ENCODE measurements at places on chromosomes 12 and 14. TPM values are rescaled to one million over a fixed set of nuclear protein-coding genes. Genes with fewer than 3 reads are reported as not detected.
A peak's percentile ranks its signal among the peaks of the same experiment; 100 is the strongest.

Gene TAS2R8
- 0.48 TPM for total RNA-seq

Gene CACNA1C
- 2.6 TPM for total RNA-seq

Gene GARIN6
- total RNA-seq: not detected

Gene RAD51AP1
- total RNA-seq: 5.4 TPM

Gene AKAP6
- total RNA-seq: 1.1 TPM

Gene KRT80
- 9.8 TPM for total RNA-seq

Gene MFAP5
- total RNA-seq: 42.0 TPM

Gene CISTR
- not detected for total RNA-seq

DNA sequence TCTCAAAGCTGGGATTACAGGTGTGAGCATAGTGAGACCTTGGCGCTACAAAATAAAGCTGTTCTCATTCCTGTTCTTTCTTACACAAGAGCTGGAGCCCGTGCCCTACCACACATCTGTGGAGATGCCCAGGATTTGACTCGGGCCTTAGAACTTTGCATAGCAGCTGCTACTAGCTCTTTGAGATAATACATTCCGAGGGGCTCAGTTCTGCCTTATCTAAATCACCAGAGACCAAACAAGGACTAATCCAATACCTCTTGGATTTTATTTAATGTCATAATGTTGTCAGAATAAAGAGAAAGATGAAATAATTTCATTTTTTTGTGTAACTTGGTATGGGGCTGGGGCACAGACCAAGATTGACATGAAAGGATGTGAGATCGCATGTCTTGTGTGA lies 7.6 kb downstream of the PNP start:
- no peaks in the 10 kb centered on the region for H3K27me3 ChIP-seq
- no peaks in the 10 kb centered on the region for H3K36me3 ChIP-seq
- no peak for DNase-seq
- no peaks in the 10 kb centered on the region for H3K4me1 ChIP-seq
- peak overlapping the region; percentile 45 for H3K27ac ChIP-seq
- no peak overlapping the region for H3K4me3 ChIP-seq

DNA sequence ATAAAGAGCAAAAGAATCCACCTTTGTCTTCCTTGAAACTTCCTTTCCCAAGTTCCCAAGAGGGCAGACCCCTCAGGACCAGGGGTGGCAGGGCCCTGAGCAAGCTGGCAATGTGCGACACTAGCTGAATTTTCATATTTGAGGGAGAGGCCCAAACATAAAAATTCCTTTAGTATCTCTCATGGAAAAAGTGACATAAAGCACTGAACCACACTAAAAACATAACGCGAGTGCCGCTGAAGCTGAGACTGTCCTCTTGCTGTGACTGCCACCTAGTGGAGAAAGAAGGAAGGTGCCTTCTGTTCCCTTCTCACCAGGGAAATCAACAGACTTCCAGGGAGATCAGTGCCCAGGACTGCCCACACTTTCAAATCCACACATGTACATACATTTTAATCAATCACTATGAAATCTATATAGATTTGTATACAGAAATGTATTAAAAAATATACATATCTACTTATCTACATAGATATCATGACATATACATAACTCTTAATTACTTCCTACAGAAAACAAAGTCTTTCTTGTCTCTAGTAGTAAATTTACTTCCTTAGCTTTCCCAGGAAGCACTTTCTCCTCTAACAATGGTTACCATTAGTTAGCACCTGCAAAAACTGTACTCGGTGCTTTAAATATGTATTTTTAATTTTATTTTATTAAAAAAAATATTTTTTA lies 53.8 kb downstream of the SSH1 start:
- H3K4me3 ChIP-seq: no peak overlapping the region
- DNase-seq: no peak
- H3K4me1 ChIP-seq: no peaks in the 10 kb centered on the region
- H3K27me3 ChIP-seq: no peaks in the 10 kb centered on the region
- H3K36me3 ChIP-seq: no peaks in the 10 kb centered on the region

GRCh38 chr12:123499332-123499731 lies 34.2 kb downstream of the RILPL1 start:
- no peaks in the 10 kb centered on the region for H3K4me1 ChIP-seq
- DNase-seq: no peak
- H3K27ac ChIP-seq: no peak overlapping the region
- H3K36me3 ChIP-seq: no peaks in the 10 kb centered on the region
- no peaks in the 10 kb centered on the region for H3K27me3 ChIP-seq
- no peak overlapping the region for H3K4me3 ChIP-seq

GRCh38 chr12:106193394-106194215 lies 54.2 kb downstream of the CKAP4 start:
- H3K27ac ChIP-seq: peak overlapping the region; percentile 35
- no peaks in the 10 kb centered on the region for H3K4me1 ChIP-seq
- DNase-seq: no peak

- no peaks in the 10 kb centered on the region for H3K36me3 ChIP-seq
- H3K4me1 ChIP-seq: no peaks in the 10 kb centered on the region
- H3K27me3 ChIP-seq: no peaks in the 10 kb centered on the region
- no peak overlapping the region for H3K4me3 ChIP-seq
- no peak for DNase-seq
Measured at GRCh38 chr14:105146181-105146975, 22.2 kb downstream of the JAG2 start.

DNA sequence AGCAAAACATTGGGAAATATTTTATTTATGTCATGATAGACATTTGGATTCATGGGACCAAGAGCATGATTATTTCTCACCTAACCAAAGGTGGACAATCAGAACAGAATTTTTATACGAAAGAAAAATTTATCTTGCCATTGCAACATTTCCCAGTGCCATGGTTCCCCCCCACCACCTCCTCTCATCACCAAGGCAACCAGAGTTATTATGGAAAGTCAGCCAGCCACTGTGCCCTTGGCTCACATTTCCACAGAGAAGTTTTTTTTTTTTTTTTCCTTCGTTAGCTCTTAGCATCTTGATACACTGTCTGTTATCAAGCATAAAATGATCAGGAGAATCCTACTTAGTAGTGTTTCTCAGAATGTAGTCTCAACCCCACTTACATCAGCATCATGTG lies 176.4 kb upstream of the TMTC1 start:
- no peak overlapping the region for H3K4me3 ChIP-seq
- H3K27ac ChIP-seq: no peak overlapping the region
- no peaks in the 10 kb centered on the region for H3K27me3 ChIP-seq
- DNase-seq: no peak

DNA sequence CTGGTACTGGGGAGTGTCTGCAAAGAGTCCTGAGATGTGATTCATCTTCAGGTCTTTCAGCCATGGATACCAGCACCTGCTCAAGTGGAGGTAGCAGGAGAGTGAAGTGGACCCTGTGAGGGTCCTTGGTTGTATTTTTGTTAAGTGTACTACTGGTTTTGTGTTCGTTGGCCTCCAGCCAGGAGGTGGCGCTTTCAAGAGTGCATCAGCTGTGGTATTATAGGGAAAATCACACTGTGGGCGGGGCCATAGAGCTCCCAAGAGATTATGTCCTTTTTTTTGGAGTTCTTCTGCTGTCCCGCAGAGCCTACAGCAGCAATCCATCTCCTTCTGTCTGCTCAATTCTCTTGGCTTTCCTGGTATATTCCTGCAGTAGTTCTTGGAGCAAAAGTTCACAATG lies 66.8 kb downstream of the SPATA7 start:
- H3K4me1 ChIP-seq: no peaks in the 10 kb centered on the region
- H3K27me3 ChIP-seq: no peaks in the 10 kb centered on the region
- H3K36me3 ChIP-seq: no peaks in the 10 kb centered on the region
- no peak for DNase-seq
- H3K27ac ChIP-seq: no peak overlapping the region

DNA sequence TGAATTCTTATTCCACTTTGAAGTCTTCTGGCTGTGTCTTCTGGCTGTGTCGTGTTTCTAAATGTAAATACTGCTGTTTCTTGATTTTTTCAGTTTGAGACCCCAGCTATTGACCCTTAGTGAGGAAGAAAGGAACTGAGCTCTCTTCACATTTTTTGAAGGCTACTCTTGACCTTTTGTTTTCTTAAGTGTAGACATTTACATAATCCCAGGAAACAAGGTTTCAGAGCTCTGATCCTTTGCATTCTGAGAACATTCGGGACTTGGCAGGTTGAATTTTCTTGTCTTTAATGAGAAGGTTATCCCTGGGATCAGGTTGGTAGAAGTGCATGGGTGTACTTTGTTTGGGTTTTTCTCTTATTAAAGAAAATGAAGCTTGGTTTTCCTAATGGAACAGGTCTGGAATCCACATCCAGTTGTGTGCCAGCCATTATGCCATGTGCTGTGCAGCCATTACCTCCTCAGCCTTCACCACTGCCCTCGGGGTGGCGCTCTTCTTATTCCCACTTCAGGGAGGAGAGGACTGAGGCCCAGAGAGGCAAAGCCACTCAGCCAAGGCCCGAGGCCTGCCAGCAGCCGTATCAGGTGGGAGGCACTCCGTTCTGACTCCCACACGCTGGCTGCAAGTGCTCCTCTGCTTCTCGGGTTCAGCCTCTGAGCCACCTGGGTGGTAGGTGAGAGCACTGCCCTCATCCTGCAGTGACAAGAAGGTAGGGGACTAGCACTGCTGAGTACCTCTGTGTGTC lies 120.9 kb downstream of the BEGAIN start:
- DNase-seq: no peak
- no peaks in the 10 kb centered on the region for H3K27me3 ChIP-seq
- H3K4me3 ChIP-seq: no peak overlapping the region
- no peak overlapping the region for H3K27ac ChIP-seq

- no peaks in the 10 kb centered on the region for H3K36me3 ChIP-seq
- H3K27me3 ChIP-seq: no peaks in the 10 kb centered on the region
- no peak overlapping the region for H3K27ac ChIP-seq
- no peaks in the 10 kb centered on the region for H3K4me1 ChIP-seq
- H3K4me3 ChIP-seq: no peak overlapping the region
- no peak for DNase-seq
Measured at GRCh38 chr14:33812181-33812580, 138.7 kb downstream of the EGLN3 start.

DNA sequence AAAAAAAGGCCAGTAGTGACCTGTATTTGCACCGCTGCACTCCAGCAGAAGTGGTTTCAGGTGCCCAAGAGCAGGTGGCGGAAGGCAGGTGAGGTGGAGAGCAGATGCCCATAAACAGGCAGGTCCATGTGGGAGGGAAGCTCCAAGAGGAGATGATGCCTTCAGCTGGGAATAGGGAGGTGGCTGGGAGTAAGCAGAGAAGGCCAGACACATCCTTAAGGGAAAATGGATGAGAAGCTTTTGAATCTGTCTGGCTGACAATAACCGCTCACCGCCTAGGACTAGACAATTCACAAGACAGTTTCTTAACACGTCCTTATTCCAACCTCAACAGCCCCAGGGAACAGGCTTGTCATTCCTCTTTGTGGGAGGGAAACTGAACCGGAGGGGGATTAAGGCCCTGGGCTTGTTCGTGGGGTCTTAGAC lies 43.9 kb upstream of the PLEKHG6 start:
- H3K27ac ChIP-seq: peak overlapping the region; percentile 71
- peak; percentile 48 for DNase-seq
- H3K4me3 ChIP-seq: no peak overlapping the region
- H3K36me3 ChIP-seq: no peaks in the 10 kb centered on the region
- no peaks in the 10 kb centered on the region for H3K27me3 ChIP-seq

DNA sequence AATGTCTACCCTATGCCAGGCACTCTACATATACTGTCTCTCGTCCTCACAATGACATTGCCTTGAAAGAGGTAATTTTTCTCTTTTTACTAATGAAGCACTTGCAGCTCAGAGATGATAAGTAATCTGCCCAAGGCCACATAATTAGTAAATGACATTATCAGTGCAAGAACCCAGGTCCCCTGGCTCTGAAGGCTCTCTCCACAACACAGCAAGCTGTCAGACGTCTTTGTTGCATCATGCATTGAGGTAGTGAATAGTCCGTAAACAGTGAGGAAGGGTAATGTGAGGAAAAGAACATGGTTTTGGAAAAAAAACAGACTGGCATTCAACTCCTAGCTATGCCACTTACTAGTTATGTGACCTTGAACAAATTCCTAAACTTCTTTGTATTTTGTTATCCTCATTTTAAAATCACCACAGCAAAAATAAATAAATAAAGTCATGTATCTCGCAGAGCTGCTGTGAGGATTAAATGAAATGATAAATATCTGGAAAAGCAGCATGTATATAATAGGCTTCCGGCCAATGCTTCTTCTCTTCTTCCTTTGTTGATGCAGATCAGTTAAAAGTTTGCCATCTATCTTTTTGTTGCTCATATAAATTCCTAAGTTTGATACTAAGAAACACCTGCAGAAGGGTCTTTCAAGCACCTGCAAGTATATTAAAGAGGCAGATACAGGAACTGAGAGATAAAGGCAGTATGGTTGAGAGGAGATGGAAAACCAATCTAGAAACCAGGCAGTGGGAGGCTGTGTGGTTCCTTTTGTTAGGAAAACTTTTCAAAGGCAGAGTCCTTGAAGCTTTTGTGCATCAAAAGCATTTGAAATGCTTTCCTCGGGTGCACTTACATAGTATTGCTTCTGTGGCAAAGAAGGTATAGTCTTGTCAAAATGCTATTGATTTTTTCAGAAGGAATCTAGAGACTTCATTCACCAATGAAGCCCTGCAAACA lies 82.8 kb downstream of the BTG1 start:
- no peaks in the 10 kb centered on the region for H3K4me1 ChIP-seq
- no peaks in the 10 kb centered on the region for H3K36me3 ChIP-seq
- no peaks in the 10 kb centered on the region for H3K27me3 ChIP-seq
- H3K4me3 ChIP-seq: no peak overlapping the region
- no peak for DNase-seq

- no peak overlapping the region for H3K4me3 ChIP-seq
- no peaks in the 10 kb centered on the region for H3K4me1 ChIP-seq
- no peak overlapping the region for H3K27ac ChIP-seq
- no peaks in the 10 kb centered on the region for H3K27me3 ChIP-seq
- DNase-seq: no peak
- H3K36me3 ChIP-seq: no peaks in the 10 kb centered on the region
Measured at GRCh38 chr14:65472189-65472588, 59.7 kb downstream of the FUT8 start.

GRCh38 chr12:101616027-101616494 lies 21.3 kb downstream of the MYBPC1 start:
- peak overlapping the region; percentile 66 for H3K27ac ChIP-seq
- H3K4me3 ChIP-seq: peak overlapping the region; percentile 17
- no peaks in the 10 kb centered on the region for H3K36me3 ChIP-seq
- DNase-seq: no peak
- H3K27me3 ChIP-seq: no peaks in the 10 kb centered on the region
- peaks cover 7% of the 10 kb centered on the region for H3K4me1 ChIP-seq

DNA sequence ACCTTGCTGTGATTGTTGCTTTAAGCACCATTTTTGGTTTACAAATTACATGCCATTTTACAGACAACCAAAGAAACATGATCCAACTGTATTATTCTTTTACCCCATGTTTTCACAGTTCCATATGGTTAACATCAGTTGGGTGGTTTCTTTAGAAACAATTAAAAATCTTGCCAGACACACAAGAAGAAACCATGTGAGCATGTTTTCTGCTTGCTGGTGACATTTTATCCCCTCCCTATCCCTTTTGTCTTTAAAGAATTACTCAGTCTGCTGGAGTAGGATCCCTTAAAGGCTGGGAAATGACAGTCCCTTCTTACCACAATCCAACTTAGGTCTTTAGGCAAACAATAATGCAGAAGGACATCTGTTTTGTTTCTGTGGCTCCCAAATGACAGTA lies 121.8 kb upstream of the PLXNC1 start:
- H3K4me1 ChIP-seq: no peaks in the 10 kb centered on the region
- no peak for DNase-seq
- no peak overlapping the region for H3K4me3 ChIP-seq
- H3K36me3 ChIP-seq: no peaks in the 10 kb centered on the region

Measured in breast epithelium (tissue), 4 donors.